ENCODE measurements at places on chromosomes 1 and 21.

- DNase-seq, result no peak
Measured at GRCh38 chr1:108027389-108027788, 62.4 kb upstream of the VAV3 start.

DNA sequence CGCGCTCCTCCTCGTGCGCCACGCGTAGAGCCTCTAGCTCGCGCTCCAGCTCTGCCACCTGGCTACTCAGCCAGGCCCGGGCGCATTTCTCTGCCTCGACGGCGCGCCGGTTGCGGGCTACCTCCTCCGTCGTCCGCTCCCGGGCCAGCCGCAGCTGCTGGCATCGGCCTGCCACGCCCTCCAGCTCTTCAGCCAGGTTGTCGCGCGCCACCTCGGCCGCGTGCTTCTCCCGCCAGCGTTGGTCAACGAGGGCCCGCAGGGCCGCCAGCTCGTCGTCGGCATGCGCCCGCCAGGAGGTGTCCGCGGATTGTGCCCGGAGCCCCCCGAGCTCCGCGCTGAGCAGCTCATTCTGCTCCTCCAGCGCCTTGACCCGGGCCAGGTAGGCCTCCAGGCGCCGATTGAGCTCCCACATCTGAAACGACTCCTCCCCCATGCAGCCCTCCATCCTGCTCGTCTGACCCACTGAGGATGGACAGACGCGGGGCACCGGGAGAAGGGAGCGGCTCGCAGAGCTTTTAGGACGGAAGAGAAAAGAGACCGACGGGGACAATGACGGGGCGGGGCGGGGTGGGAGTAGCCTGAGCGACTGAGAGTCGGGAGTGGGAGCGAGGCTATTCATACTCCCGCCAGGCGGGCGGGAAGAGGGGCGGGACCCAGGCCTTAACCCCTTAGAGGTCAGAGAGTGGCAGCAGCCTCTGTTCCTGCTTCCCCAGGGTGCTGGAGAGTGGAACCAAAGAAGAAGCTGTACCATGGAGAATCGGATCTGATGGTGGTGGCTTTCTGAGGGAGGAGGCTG is at the start of gene NES:
NES (minus strand) TSS at position 588 of the 796 bp plus-strand sequence; CDS start at position 445, 143 bp downstream.
- DNase-seq, result no peak

DNA sequence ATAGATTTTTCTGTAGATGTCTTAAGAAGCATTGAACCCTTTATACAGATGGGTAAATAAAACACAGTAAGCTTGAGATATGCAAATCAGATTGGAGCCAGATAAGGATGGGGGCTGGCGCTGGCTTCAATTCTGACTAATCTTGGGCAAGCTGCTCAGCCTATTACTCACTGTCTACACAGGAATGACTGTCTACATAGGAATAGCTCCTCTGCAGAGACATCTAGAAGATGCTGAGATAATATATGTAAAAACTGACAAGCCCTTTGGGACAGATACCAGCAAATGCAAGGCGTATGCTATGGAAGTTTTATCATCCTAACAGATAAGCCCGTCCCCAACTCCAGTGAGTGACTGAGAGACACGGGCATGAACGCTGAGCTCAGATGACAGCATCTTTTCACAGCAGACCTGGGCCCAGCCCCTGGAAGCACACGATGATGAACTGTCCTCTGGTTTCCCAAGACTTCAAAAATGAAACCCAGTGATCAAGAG is 1.7 kb downstream of the CLDN14 start:
- DNase-seq, result no peak

DNA sequence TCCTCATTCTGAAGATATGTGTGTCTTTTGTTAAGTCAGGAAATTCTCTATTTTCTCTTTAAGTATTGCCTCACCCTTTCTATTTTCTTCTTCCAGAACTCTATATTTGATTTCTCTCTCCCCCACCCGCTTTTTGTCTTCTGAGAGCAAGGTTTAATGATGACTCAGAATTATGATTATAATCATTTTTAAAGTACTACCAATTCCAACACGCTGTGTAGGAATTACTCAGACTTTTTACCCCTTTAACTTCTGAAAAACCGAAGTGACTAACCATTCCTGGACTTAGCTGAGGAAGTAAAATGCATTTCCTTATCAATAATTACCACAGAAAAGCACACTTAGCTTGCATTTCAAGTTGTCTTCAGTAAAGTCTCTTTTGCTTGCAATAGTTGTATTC is 20.8 kb upstream of the SCYL3 start:
- DNase-seq, result no peak

DNA sequence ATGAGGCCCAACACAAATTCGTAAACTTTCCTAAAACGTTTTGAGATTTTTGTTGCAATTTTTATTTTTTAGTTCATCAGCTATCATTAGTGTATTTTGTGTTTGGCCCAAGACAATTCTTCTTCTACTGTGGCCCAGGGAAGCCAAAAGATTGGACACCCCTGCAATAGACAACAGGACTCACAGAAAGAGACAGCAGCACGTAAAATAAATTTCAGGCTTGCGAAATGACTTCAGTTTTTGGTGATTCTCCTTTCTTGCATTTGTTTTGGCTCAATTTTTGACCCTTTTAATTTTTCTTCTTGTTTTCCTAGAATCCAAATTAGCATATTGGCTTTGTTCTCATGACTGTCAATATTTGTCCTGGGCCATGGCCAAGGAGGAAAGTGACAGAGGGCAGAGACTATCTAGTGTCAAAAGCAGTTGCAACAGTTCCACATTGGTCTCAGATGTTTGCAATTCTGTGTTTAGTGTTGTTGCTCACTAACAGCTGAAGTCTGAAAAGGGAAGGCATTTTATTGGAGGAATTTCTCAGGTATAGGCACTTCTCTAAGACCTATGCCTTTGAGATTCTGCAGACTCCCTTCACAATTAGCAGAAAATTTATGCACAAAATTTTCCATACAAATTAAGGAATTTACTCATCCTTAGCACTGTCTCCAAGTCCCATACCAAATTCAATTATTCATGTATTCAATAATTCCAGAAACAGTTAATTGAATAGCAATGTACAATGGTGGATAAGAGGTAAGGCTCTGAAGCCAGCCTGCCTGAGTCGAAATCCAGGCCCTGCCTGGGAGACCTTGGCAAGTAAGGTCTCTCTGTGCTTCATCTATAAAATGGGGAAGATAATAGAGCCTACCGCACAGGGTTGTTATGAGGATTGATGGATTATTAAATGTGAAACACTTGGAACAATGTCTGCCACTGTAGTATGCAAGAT is 160.9 kb upstream of the IVNS1ABP start:
- no peak for DNase-seq

DNA sequence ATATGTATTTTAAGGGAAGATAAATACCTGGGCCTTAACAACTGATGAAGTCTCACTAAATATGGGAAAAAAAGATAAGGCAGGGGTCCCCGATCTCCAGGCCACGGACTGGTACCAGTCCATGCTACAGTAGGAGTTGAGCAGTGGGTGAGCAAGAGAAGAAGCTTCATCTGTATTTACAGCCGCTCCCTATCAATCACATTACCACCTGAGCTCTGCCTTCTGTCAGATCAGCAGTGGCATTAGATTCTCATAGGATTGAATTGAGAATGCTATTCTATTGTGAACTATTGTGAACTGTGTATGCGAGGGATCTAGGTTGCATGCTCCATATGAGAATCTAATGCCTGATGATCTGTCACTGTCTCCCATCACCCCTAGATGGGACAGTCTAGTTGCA is 43.0 kb upstream of the PAXBP1 start:
- DNase-seq, result no peak

DNA sequence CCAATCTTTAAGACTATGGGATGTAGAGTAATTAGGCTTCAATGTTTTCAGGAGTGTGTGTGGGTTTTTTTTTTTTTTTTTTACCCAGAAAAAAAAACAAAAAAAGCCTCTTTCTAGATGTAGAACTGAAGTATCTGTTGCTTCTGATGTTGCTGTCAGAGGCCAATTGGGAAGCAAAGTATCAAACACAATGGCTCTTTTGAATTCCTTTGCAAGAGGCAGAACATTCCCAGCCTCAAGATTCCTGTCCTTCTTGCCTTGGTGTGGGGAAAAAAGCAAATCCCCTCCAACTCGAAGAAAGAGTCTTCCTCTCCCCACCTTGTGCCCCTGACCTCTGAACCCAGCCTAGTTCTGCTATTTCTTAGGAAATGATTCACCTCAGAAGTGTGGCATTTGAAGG is 55.4 kb upstream of the LMO4 start:
- no peak for DNase-seq

DNA sequence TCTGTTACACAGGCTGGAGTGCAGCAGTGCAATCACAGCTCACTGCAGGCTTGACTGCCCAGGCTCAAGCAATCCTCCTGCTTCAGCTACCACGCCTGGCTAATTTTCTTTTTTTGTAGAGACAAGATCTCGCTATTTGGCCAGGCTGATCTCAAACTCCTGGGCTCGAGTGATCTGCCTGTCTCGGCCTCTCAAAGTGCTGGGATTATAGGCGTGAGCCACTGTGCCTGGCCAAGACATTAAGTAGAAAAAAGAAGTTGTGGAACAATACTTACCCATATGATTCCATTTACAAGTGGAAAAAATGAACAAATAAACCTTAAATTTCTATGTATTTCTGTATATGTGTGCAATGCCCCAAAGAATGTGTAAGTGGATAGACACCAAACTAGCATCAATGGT is 30.3 kb upstream of the ID3 start:
- DNase-seq, result no peak

DNA sequence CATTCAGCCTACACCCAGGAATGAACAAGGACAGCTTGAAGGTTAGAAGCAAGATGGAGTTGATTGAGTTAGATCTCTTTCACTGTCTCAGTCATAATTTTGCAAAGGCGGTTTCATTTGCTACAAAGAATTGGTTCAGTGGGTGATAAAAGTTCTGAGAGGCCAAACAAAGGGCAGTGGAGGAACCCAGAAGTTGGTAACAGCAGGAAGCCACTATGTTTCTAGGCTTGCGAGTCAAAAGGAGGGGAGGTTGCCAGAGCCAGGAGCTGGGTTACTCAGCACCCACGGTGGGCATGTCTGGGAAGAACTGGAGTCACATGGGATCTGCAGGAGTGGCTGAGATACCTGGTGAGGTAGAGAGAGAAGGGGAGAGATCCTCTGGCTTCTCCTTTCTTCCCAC is 64.2 kb upstream of the MRPS6 start:
- DNase-seq, result no peak

GRCh38 chr1:201391651-201392511 is 7.2 kb downstream of the LAD1 start:
- DNase-seq, result no peak

Measured in CD4-positive, alpha-beta memory T cell (primary cell).